Fibroblast of lung (primary cell): ENCODE measurements at places on chromosomes 16 and 17.
A peak's percentile ranks its signal among the peaks of the same experiment; 100 is the strongest.

GRCh38 chr17:45218895-45219661 is 2.6 kb upstream of the FMNL1 start:
- peak; percentile 84 for DNase-seq

DNA sequence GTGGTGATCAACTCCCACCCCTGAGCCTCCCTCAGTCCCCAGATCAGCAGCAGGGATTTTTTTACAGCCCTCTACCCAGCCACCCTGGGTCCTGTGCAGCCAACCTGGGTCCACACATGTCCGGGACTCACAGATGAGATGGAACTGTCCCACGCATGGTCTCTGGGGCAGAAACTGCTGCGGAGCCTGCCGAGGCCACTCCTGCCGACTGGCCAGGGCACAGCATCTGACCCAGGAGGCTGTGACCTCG is 48.0 kb upstream of the ZCCHC14 start:
- no peak for DNase-seq

GRCh38 chr16:69794486-69794885 is 32.4 kb downstream of the WWP2 start:
- DNase-seq: no peak

DNA sequence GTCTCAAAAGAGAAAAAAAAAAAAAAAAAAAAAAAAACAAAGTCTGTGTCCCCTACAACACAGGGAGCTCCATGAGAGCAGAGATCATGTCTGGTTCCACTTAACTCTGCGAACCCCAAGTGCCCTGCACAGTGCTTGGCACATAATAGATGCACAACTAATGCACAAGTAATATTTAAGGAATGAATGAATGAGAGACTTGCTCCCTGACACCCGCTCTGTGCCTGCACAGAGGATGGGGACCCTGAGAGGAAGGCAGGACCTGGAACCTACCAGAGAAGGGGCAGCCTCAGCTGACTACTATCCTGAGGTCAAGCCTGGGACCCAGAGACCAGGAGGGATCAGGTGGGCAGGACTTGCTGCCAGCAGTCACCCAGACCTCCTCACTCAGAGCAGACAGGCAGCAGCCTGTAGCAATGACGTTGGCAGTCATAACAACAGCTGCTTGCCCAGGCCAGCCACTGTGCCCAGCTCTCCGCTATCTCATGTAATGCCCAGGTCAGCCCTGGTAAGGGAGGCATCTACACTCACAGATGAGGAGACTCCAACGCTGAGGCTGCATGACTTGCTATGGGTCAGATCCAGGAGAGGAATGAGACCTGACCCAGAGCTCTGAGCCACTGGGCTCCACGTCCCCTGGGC is 2.9 kb downstream of the MYO15A start:
- DNase-seq: no peak

GRCh38 chr17:10099051-10099571 is 99.3 kb downstream of the GAS7 start:
- peak; percentile 83 for DNase-seq
